ENCODE measurements at places on chromosomes 3 and 15.
A peak's percentile ranks its signal among the peaks of the same experiment; 100 is the strongest.

GRCh38 chr3:58116161-58116955 is 94.4 kb downstream of the DNASE1L3 start:
- no peak for DNase-seq

DNA sequence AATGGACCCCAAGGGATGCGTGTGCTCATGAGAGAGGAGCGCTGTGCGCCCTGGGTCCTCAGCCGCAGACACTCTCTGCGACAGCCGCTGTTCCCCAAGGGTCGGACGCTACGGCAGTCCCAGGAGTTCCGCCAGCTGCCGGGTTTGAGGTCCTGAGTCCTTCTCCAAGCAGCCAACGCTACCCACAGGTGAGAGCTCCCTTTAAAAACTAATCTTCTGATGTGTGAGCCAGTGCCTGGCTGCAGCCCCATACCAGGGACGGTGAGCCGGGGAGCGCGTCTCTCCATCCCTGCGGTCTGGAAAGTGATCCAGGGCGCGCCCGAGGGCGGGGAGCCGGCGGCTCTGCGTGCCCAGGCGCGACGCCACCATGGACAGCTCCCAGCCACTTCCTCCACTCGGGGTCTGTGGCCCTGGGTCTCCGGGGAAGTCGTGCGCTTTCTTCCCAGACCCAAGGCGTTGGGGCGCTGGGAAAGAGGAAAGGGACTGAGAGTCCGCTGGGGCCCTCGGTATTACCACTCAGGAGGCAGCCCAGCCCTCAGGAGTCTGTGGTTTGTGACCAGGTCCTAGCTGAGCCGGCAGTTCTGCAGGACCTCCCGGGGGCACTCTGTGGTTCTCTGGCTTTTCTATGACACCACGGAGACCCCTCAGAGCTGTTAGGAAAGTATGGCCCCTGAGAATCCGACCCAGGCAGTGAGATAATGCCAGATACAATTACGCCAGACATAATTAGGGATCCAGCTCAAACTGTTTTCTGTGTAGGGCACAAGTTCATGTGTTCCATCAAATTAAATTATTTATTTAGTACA is 1.4 kb downstream of the CEMIP start:
- no peak for DNase-seq

- no peak for DNase-seq
Measured at GRCh38 chr15:66994927-66995656, 70.3 kb upstream of the SMAD3 start.

GRCh38 chr3:17412950-17413530 is 329.4 kb downstream of the TBC1D5 start:
- DNase-seq, result peak; percentile 19

GRCh38 chr3:143753006-143753405 is 95.3 kb downstream of the SLC9A9 start:
- DNase-seq, result no peak

DNA sequence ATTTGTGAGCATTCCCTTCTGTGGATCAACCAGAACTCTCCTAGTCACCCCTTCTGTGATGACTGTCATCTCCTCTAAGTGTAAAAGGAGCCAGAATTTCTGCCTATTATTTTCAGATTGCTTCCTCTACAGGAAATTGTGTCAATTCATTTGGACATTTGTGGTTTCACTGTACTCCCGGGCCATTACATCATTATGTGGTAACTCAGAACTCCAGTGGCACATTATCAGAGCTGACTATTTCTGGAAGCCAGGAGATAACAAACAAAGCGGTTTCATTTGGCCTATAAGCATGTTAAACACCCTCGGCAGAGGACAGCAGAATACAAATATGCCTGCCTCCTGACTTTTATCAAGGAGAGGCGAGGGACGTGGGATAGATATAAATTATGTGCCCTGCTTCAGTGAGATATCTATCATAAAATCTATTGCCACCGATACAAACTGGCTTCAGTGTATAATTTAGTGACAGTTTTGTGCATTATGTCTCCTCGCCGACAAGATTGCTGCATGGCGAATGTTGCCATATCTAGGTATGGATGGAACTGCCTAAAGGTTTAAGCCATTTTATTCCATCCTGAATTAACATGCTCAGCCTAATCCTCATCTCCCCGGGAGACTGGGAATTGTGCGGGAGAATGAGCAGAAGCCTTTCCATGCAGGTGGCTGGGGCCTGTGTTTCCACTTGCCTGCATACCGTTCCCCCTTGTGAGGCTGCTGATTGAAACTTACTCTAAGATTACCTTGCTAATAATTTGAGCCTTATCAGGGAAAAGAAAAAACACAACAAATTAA is 193.4 kb upstream of the SEMA6D start:
- no peak for DNase-seq

GRCh38 chr3:43296565-43296964 is 10.2 kb downstream of the SNRK start:
- DNase-seq, result no peak

Measured in NCI-H1694 (cell line).